A673 (cell line): ENCODE measurements at places on chromosomes 11 and 22.

DNA sequence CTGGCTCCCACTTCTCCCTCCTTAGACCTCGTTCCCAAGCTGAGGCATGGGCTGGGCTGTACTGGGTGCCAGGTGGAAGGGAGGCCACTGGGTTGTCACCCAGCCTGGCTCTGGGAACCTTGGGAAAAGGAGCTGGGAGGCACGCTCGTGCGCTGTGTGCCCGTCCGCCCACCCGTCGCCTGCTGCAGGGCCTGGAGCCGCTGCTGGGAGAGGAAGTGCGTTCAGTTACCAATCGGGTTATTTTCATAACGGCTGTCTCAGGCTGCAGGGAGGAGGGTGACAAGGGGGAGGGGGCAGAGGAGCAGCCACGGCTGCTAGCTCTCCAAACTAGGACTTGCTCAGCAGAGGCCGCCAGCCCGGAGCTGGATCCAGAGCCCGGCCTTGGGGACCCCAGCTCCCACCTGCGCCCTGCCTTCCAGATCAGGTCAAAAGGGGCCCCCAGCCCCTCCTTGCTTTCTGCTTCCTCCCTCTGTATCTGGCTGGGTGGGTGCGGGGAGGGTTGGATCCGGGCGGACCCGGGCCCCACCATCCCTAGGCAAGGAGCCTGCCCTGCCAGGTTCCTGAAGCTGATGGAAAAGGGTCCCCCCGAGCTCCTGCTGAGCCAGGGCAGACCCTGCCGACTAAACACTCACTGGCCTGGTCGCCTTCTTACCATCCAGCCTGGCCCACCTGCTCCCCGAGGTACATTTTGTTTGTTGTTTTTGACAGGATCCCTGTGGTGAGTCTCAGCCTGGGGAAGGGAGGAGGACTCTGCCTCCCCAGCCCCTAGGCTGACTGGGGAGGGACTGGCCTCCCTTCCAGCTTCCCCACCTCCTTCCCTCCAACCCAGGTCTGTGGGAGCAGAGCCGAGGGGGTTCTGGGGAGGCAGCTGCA is 14.3 kb downstream of the DGKZ start:
- peak; percentile 97 for DNase-seq

DNA sequence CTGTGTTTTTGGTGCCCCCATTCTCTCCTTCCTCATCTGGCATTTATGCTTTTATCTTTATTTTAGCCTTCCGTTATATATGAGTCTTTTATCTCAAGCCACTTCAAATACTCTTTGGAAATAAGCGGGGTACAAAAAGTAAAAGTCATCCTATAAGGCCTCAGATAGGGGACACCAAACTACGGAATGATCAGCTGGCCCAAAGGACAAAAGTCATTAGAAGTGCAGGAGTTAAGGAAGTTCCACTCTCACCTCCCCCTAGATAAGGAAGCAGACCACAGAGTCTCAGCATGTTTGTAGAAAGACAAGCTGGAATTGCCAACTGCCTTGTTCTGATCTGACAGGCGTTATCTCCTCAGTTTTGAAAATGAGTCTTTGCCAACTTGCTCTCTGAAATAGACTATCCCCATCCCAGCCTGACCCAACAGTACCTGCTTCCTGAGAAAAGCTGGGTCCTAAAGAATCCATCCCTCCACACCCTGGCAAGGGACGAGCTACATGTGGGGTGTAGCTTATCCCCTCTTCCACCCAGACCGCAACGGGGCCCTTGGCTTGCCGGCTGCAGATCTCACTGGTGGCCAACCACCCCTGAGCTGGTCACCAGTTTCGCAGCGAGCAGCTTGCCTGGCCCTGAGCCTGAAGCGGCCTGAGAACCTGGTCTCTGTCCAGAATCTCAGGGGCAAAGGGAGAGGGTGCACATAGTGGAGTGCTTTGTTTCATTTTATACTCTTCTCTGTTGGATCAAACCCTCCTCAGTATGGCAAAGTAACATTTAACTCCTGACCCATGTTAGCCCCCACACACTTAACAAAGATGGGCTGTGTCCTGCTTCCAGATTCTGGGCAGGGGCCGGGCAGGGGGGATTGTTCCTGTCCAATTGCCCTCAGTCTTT is 13.8 kb downstream of the FADS2 start:
- DNase-seq = no peak

DNA sequence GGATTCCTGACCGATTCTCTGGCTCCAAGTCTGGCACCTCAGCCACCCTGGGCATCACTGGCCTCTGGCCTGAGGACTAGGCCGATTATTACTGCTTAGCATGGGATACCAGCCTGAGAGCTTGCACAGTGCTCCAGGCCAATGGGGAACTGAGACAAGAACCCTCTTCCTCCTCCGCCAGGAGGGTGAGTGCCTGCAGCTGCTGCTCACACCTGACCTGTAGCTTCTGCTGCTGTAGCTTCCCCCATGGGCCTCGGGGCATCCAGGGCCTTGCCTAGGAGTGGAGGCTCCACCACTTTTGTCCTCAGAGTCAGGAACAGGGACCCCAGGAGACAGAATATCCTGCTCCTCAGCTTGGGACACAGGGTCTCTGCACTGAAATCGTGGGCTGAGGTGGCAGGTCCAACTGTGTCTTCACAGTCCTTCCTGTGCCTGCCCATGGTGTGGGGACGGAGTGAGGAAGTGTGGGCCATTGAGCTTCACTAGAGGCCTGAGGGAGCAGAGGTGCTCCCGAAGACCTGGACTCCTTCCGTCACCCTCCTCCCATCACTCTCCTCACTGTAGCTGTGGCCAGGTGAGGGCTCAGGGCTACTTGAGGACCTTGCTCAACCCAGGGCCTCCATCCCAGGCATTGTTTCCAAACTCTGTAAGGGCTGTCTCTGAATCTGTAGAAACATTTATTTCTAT is 103.8 kb downstream of the ZNF280B start:
- DNase-seq = no peak

DNA sequence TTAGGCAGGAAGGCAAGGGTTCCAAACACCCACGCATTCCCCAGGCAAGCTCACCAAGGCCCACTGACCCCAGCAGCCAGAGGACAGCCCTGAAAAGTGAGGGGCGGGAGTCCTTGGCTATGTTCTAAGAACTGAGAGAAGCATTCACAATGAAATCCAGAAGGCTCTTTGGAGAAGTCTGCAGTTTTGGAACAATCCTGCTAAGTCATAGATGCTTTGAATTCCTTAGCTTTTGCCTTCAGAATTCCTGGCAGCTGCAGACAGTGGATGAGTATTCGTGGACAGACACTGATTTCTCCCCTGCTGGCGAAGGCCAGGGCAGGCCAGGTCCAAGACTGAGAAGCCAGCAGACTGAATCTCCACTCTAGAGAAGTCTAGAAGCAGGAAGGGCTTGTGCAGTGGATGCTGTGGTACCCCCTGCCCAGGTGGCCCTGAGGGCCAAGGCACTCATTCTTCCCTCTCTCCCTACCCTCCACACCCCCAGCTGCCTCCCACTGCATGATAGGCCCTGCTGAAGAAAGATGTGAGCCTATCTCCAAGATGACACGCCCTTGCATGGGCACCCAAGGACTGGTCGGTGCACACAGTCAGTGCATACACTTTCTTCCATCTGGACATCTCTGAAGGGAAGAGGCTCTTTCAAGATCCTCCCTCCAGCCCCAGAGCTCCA is 133.2 kb upstream of the TEAD1 start:
- DNase-seq = no peak

DNA sequence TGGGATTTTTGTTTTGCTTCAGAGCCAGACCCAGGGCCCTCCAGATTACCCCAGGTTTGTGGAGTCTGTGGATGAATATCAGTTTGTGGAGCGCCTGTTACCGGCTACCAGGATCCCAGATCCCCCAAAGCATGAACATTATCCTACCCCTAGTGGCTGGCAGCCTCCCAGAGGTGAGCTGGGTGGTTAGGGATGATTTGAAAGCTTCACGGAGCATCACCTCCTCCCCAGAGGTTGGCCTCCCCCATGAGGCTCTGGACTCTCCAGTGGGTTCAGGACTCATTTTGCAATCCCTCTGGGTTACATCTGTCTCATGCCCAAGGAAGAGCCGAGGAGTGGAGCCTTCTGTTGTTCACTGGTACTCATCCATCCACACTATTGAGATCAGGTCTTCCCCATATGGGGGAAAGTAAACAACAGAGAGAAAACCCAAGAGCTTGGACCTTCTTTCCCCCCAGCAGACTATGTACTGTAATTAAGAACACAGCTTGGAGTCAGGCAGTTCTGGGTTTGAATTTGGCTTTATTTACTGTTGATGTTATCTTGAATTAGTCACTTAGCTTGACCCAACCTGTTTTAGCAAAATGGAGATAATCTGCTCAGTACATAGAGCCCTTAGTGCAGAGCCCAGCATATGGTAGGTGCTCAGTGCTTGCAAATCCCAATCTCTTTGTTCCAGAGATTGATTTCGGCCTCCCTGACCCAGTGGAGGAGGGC is 2.5 kb downstream of the MRPL49 start:
- no peak for DNase-seq

DNA sequence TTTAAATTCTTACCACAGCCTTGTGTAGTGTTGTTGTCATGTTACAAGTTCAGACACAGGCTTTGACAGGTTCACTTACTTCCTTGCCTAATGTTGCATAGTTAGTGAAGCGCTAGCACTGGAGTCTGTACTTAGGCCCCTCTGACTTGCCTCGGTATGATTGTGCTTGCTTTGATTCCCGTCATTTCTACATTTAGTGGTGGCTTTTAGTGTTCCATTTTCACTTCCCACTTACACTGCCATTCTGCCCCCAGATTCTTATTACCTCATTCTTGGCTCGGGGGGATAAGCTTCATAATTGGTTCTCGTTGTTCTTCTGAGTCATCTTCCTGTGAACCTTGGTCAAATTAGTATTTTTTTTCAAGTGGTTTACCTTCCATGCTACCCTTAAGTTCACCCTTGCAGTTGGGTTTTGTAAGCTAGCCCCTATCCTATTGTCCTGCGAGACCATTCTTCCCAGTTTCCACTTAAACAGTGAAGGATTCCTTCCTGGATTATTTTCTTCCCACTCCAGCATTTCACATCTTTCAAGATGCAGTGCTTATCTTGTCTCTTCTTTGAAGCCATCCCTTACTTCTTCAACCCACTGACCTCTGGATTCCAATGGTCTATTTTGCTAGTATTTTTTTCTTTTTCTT is 68.7 kb downstream of the DDX10 start:
- DNase-seq = peak; percentile 82

- no peak for DNase-seq
Measured at GRCh38 chr11:133362156-133362555, 170.1 kb downstream of the OPCML start.

- no peak for DNase-seq
Measured at GRCh38 chr11:110243791-110244190, 52.6 kb downstream of the RDX start.

DNA sequence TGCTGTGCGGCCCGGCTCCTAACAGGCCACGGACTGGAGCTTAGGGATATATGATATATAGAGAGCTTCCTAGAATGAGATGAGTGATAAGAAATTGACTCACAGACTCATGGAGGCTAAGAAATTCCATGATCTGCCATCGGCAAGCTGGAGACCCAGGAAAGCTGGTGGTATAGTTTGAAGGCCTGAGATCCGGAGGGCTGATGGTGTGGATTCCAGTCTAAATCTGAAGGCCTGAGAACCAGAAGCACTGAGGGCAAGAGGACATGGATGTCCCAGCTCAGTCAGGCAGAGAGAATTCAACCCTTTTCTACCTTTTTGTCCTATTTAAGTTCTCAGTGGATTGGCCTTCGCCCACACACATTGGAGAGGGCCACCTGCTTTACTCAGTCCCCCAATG is 564.8 kb downstream of the TBC1D22A start:
- no peak for DNase-seq

DNA sequence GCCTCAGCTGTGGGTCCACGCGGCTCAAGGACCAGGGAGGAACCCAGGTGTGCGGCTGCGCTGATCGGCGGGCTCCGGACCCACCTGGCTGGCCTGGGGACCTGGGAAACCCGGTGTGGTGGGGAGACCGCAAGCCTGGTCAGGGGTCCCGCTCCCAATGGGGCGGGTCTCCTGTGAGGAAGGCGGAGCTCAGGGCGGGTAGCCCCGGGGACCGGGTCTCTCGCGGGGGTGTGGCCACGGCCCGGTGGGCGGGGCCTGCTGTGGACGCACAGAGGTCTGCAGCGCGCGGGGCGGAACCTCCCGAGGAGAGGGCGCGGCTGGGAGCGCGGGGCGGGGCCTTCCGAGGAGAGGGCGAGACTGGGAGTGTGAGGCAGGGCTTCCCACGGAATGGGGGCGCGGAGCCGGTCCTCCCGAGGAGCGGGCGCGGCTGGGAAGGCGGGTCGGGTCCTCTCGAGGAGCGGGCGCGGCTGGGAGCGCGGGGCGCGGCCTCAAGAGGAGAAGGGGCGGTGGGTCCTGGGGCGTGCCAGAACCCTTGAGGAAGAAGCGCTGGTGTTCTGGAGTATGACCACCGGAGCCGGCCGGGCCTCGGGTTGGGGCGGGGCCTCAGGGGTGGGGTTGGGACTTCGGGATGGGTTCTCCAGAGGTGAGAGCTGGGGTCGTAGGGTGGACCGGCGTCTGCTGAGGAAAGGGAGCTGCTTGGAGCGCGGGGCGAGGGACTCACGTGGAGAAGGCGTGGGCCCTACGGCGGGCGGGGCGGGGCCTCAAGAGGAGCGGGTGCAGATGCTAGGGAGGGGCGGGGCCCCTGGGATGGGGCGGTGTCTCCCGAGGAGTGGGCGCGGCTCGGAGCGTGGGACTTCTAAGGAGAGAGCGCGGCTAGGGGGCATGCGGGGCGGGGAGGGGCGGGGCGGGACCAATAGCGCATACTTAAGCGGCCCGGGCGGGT is 20.8 kb downstream of the DGCR6L start:
- DNase-seq = peak; percentile 94
